ENCODE measurements at places on chromosomes 5 and 9.

DNA sequence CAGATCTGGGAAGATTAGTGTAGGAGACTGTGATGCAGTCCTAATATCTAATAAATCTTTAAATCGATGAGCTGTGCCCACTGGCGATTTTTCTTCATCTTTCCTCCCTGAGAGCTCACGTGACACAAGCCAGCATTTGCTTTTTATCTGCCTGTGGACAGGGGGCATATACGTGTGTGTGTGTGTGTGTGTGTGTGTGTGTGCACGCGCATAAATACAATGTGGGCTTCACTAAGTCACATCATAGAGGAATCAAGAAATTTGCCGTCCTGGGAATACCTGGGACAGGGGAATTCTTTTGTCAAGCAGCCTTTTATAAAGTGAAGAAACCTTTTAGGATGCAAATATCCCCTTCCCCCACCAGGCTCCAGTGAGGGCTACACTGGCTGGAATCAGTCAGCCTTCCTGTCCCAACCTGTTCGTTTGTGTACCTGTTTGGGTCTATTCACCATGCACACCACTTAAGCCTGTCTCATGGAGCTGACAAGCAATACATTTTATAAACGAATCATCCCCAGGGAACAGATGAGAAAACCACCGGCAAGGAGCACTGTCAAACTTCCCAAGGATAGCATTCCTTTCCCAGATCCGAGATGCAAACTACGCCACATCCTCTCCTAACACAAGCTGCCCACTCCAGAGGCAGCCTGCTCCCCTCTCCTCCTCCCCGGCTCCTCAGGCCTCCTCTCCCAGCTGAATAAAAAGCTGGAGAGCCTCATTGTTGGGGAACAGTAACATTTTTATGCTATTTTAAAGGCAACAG is 2.7 kb downstream of the EPB41L4B start:
- DNase-seq = no peak

DNA sequence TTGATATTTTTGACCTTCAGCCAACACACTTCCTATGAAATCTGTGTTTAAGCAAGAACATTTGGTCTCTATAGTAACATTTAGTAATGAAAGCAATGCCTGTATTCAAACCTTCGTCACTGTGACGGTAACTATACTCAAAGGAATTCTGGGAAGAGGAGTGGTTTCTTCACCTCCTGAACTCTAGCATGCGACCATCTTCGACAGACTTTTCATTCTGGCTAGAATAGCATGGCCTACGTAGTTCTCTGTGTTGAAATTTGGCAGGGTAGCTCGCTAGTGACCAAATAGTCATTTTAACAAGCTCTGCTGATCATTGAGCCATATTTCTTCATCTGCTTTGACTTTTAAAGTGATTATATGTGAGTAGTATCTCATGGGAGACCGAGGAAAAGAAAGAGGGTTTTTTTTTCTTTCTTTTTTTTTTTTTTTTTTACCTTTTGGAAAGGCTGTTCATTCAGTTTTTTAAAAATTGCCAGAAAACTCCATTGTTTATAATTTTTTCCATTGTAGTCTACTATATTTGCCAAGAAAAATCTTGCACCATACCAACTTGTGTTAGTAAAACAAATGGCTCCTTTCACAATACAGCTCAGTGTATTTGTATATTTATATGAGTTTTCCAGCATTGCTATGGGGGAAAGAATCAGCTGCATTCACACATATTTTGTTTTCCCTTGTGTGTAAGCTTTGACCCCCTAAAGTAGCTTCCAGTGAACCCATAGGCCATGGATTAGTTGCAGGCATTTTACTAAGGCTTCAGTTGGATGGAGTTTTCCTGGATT is 166.8 kb downstream of the NNT start:
- no peak for DNase-seq

DNA sequence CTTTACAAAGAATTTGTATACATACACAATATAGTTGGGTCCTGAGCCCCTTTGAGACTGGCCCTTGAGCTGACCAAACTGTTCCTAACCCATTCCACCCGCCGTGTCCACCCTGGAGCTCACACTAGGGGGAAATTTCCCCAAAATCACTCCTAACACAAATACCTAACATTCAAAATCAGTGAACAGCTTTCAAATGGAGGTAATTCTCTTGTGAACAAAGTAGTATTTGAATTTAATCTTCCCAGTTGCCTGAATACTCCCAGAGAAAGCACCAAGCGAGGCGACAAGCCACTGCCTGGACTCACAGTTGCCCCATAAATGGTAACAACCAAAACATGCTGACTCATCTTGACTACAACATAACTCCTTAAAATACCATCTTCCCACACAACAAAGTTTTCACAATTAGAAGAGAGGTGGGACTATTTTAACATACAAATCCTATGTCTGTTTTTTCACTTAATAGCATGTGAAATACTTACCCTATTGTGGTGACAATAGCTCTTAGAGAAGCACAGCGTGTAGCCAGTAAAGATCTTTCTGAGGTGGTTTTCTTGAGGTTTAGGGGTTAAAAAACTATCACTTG is 31.7 kb upstream of the SCAMP1 start:
- peak; percentile 56 for DNase-seq

- DNase-seq = no peak
These were observed 462.1 kb downstream of the ICE1 start for GRCh38 chr5:5884593-5884992.

- no peak for DNase-seq
These were observed 76.9 kb downstream of the PIP5K1B start for GRCh38 chr9:68781928-68782327.

Measured in cardiac muscle cell (in vitro differentiated cells and primary cell).